T-helper 2 cell treated with Interferon-gamma antibody and Interleukin-4, amounts not matched to agents 5 μg/mL and 100 μg/mL, for 36 hours (primary cell): ENCODE measurements at places on chromosomes 7 and 10.

DNA sequence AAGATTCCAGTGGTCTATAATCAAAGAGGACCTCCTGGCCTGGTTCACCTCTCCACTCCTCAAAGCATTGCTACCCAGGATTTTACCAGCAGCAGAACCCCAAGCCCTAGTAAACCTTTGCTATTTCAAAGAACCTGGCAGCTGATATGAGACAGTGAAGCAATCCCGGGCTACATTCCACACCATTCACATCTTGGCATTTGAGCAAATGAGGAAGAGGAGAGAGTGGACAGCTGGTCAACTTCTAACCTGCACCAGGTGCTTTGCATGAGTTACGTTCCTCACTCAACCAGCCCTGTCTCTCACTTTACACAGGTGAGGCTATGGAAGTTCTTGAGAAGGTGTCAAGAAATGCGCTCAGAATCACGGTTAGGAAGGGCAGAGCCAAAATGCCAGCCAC is 1.1 kb downstream of the CCDC3 start:
- DNase-seq, result no peak

DNA sequence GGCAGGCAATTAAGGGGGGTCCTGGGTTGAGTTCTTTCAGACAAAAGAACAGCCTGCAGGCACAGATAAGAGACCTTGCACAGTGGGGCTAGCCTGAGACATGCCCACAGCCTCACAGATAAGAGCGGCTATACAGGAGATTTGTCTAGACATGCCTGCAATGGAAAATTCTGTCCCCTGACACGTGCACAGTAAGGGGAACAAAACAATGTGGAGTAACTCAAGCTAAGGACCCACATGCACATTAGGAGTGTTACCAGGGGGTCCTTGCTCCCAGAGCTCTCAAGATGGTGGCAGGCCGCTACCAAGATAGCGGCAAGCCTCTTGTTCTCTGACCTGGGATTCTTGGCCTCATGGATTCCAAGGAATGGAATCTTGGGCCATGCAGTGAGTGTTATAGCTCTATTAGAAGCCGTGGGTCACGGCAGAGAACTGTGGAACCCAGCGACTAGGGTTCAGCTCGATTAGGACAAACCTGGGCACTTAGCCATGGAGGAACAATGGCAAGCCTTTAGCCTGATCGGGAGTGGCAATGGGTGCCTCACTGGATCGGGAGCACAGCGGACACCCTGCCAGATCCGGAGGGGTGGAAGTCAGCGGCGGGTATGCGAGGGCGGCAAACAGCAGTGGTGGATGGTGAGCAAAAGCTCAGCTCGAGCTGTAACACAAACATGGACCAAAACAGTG is 196.9 kb downstream of the CCSER2 start:
- no peak for DNase-seq

- no peak for DNase-seq
Measured at GRCh38 chr7:154649434-154649833, 353.5 kb downstream of the PAXIP1 start.

- DNase-seq, result no peak
Measured at GRCh38 chr7:50591480-50592438, 26.6 kb upstream of the DDC start.
